Pulmonary artery endothelial cell (primary cell): ENCODE measurements at places on chromosomes 6 and 20. TPM values are rescaled to one million over a fixed set of nuclear protein-coding genes. Genes with fewer than 3 reads are reported as not detected.

The TPMT gene
- total RNA-seq, result 20.8 and 21.0 TPM in 2 replicates

The ZSCAN23 gene
- 0.07 and 0.14 TPM in 2 replicates for total RNA-seq

The OOEP gene
- not detected in 2 replicates for total RNA-seq

The SLC35F1 gene
- not detected in 2 replicates for total RNA-seq

The AKAP12 gene
- total RNA-seq, result 285 and 309 TPM in 2 replicates

The RBPJL gene
- not detected in 2 replicates for total RNA-seq

The ADGRB3 gene
- not detected in 2 replicates for total RNA-seq

The ZSCAN16 gene
- total RNA-seq, result 13.0 and 13.8 TPM in 2 replicates

The SLC2A10 gene
- total RNA-seq, result 6.5 and 8.1 TPM in 2 replicates

The EPM2A gene
- 5.9 and 9.0 TPM in 2 replicates for total RNA-seq

The HLA-DRA gene
- total RNA-seq, result not detected in 2 replicates

The LHFPL5 gene
- not detected in 2 replicates for total RNA-seq

The THEMIS gene
- not detected in 2 replicates for total RNA-seq

The VSX1 gene
- total RNA-seq, result not detected in 2 replicates

The HRH3 gene
- total RNA-seq, result not detected in 2 replicates

The SLC22A1 gene
- 0.07 TPM in 1 of 2 replicates, not detected in the other for total RNA-seq

The ABHD12 gene
- 25.9 and 30.1 TPM in 2 replicates for total RNA-seq

The MROH8 gene
- total RNA-seq, result 0.28 and 0.86 TPM in 2 replicates

The AHI1 gene
- total RNA-seq, result 9.9 and 13.5 TPM in 2 replicates

The KIF25 gene
- not detected in 2 replicates for total RNA-seq

The ENPP5 gene
- not detected in 2 replicates for total RNA-seq

The LY6G6D gene
- not detected in 2 replicates for total RNA-seq

The LEMD2 gene
- total RNA-seq, result 40.4 and 58.0 TPM in 2 replicates

The PACSIN1 gene
- total RNA-seq, result not detected in 2 replicates

The SOBP gene
- 2.6 and 2.8 TPM in 2 replicates for total RNA-seq
